ENCODE measurements at places on chromosomes 1 and 21. TPM values are rescaled to one million over a fixed set of nuclear protein-coding genes. Genes with fewer than 3 reads are reported as not detected.

TSTD1 gene
- 116 TPM for total RNA-seq

SYT6 gene
- not detected for total RNA-seq

MAB21L3 gene
- total RNA-seq: not detected

OR2T2 gene
- not detected for total RNA-seq

DMBX1 gene
- 4.3 TPM for total RNA-seq

HHAT gene
- total RNA-seq: 2.7 TPM

RGSL1 gene
- total RNA-seq: not detected

KCNJ9 gene
- 0.05 TPM for total RNA-seq

SLAMF6 gene
- total RNA-seq: not detected

HMGCS2 gene
- 0.20 TPM for total RNA-seq

KIF2C gene
- total RNA-seq: 92.6 TPM

FCRLA gene
- 0.25 TPM for total RNA-seq

PBX1 gene
- 29.6 TPM for total RNA-seq

SLC9C2 gene
- not detected for total RNA-seq

HES3 gene
- not detected for total RNA-seq

APCS gene
- 0.42 TPM for total RNA-seq

RBBP5 gene
- 24.5 TPM for total RNA-seq

TMEM82 gene
- total RNA-seq: not detected

OR2T27 gene
- total RNA-seq: not detected

AVPR1B gene
- not detected for total RNA-seq

CD1E gene
- total RNA-seq: not detected

SMIM1 gene
- total RNA-seq: 5.5 TPM

HSPB7 gene
- total RNA-seq: 0.27 TPM

EFNA3 gene
- 20.4 TPM for total RNA-seq

SPATA17 gene
- total RNA-seq: 2.5 TPM

FMO2 gene
- 0.30 TPM for total RNA-seq

PHLDA3 gene
- total RNA-seq: 22.1 TPM

TRIM67 gene
- 0.02 TPM for total RNA-seq

BCL2L15 gene
- total RNA-seq: 0.54 TPM

MRAP gene
- total RNA-seq: not detected

NTMT2 gene
- total RNA-seq: not detected

PARS2 gene
- total RNA-seq: 9.6 TPM

GBP1 gene
- 0.15 TPM for total RNA-seq

PRKAA2 gene
- total RNA-seq: 1.6 TPM

LYSMD1 gene
- total RNA-seq: 5.0 TPM

CDKN2C gene
- total RNA-seq: 9.4 TPM

Measured in HCT116 (cell line).